ENCODE measurements at places on chromosomes 6 and 20. TPM values are rescaled to one million over a fixed set of nuclear protein-coding genes. Genes with fewer than 3 reads are reported as not detected.

EYA2 gene
- not detected for polyA plus RNA-seq

ZSCAN16 gene
- polyA plus RNA-seq, result 3.7 TPM

CST2 gene
- polyA plus RNA-seq, result not detected

ELOVL2 gene
- 0.49 TPM for polyA plus RNA-seq

COX4I2 gene
- polyA plus RNA-seq, result 0.21 TPM

ADAM33 gene
- 5.0 TPM for polyA plus RNA-seq

FILIP1 gene
- 0.03 TPM for polyA plus RNA-seq

ATP9A gene
- 11.0 TPM for polyA plus RNA-seq

MMUT gene
- polyA plus RNA-seq, result 6.7 TPM

C20orf141 gene
- 1.2 TPM for polyA plus RNA-seq

HLA-DOA gene
- not detected for polyA plus RNA-seq

COL9A1 gene
- not detected for polyA plus RNA-seq

SYNDIG1 gene
- not detected for polyA plus RNA-seq

POU3F2 gene
- 1.0 TPM for polyA plus RNA-seq

PI3 gene
- polyA plus RNA-seq, result not detected

CRISP1 gene
- polyA plus RNA-seq, result not detected

INSM1 gene
- not detected for polyA plus RNA-seq

MRS2 gene
- 14.8 TPM for polyA plus RNA-seq

PBOV1 gene
- not detected for polyA plus RNA-seq

ULBP1 gene
- polyA plus RNA-seq, result not detected

R3HDML gene
- polyA plus RNA-seq, result not detected

MYBL2 gene
- polyA plus RNA-seq, result 7.3 TPM

KCNG1 gene
- polyA plus RNA-seq, result 13.8 TPM

GPR6 gene
- not detected for polyA plus RNA-seq

CFB gene
- polyA plus RNA-seq, result 42.1 TPM

TRAM2 gene
- polyA plus RNA-seq, result 26.4 TPM

TFAP2C gene
- polyA plus RNA-seq, result not detected

SMLR1 gene
- polyA plus RNA-seq, result not detected

APCDD1L gene
- 0.99 TPM for polyA plus RNA-seq

ANKRD66 gene
- polyA plus RNA-seq, result not detected

NRSN1 gene
- polyA plus RNA-seq, result 0.02 TPM
